ENCODE measurements at places on chromosomes 12 and 14.

DNA sequence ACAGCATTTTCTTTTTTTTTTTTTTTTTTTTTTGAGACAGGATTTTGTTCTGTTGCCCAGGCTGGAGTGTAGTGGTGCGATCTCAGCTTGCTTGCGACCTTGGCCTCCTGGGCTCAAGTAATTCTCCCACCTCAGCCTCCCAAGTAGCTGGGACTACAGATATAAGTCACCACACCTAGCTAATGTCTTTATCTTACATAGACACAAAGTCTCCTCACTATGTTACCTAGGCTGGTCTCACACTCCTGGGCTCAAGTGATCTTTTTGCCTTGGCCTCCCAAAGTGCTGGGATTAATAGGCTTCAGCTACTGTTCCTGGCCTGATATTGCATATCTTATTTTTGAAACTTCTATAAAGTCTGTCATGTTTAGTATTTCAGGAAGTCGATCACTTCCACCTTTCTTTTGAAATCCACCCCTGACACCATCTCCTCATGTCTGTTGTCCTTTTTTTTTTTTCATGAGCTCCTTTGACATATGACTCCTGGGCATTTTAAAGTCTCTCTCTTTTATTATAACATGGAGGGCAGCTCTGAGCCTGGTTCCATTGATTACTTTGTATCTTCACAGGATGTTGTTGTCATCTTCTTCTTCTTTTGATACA, 5.9 kb upstream of the A2ML1 start:
- no peak for DNase-seq

GRCh38 chr12:112843287-112843686, 51.7 kb downstream of the RPH3A start:
- DNase-seq, result no peak

DNA sequence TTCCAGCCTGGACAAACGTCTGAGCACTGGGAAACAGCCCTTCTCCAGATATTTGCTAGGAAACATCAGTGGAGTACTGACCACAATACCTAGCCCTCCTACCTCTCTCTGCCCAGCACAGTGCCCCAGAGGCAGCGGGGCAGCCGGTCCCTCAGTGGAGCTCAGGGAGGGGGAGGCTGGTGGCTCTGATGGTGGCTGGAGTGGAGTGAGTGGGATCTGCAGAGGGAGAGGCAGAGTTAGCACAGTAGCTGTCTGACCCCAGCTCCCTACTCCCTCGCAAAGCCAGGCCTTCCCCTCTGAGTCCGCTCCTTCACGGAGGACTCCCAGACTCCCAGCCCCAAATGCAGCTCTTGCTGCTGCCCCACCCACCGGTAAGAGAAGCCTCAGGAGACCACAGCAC, 30.0 kb downstream of the NCKAP5L start:
- no peak for DNase-seq

DNA sequence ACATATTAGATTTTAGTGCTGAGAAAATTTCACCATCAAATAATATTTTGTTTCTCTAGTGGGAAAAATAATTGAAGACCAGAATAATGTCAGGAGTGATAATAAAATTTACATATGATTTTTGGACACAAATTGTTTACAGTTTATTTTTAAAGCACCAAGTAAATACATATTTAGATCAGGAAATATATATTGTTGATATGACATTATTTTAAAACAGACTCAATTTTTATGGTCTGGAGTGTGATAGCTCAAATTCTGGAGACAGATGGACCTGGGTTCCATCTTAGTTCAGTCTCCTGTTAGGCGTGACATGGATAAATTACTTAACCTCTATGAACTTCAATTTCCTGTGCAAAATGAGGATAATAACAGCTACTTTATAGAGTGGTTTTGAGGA, 135.4 kb downstream of the TPH2 start:
- DNase-seq, result no peak

DNA sequence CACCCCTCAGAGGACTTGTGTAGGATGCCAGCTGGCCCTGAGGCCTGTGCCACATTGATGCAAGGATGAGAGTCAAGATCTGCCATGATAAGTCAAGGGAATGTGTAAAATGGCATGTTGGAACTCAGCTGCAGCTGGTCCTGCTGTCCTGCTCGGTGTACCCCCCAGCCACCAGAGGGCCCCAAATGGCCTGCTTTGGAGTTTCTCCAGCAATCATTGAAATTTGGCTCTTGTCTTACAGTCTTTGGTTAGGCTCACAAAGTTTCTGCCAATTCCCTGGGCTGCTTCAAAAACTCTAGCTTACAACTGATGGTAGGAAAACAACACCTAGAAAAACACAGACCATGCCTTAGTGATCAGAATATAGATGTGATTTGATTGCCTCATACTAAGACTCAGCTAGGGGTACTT, 76.8 kb downstream of the HSD17B6 start:
- peak; percentile 44 for DNase-seq

DNA sequence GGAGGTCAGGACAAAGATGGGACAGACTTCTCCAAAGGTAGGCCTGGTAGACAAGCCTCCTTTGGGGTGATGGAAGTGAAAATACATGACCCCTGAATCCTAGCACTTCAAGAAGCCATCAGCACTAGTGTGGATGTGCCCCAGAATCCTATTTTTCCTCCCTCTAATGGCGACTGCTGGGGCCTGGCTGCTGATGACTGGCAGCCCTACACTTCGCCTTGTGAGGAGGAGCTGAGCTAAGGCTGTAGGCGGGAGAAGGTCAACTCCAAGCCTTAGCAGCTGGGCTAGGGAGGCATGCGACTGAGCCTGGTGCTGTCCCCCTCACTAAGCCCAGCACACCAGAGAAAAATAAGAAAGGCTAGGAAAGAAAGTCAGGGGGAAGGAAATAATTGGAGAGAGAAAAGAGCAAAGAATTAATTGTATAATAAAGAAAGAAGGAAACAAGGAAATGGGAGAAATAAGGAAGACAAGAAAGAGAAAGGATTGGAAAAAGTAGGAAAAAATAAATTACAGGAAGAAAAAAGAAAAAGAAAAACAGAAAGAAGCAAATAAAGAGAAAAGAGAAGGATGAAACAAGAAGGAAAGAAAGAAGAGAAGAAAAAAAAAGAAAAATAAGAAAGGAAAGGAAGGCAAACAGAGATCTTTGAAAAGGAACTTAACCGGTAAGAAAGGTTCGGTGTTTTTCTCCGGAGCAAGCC, 4.7 kb upstream of the HOXC10 start:
- DNase-seq, result no peak

DNA sequence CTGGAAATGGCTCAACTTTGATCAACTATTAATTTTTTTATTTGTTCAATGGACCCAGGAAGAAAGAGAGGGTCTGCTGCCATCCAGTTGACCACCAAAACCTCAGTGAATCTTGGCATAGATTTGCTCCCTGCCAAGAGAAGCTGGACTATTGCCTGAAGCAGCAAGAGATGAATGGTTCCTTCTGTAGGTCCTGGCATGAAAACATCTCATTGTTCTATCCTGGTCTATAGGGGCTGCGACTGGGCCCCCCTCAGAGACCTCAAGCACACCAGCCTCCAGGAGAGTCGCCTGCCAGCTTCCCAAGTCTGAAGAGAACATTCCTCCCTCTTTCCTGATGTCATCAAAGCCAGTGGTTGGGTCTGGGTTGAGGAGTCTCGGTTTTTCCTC, 204.9 kb downstream of the TMX1 start:
- DNase-seq, result no peak

DNA sequence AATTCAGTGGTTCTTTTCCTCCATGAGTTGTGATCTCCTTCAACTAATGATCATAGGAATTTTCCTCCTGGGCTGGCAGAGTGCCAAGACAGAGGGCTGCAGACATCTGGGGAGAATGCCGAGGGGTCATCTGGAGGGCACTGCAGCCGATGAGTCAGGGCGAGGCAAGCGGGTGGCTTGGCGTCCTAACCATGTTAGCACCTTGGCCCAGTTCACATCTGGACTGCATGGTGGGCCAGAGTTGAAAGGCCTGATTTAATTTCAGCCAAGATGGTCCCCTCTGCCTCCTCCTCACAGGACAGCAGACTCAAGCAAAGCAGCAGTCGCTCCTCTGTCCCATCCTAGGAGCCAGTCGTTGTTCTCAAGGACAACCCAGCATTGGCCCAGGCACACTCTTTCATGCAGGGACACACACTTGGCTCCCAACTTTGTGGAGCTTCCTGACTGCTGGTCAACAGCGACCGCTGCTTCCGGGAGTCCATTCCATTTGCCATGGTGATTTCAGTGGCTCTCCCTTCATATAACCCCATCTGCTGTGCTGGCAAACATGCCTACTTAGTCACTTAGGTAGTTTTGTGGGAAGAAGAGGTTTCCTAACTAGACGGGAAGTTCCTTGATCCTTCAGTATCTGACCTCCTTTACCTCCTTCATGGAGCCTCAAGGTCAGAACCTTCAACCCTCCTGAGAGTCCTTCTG, 161.8 kb downstream of the TTC8 start:
- no peak for DNase-seq

DNA sequence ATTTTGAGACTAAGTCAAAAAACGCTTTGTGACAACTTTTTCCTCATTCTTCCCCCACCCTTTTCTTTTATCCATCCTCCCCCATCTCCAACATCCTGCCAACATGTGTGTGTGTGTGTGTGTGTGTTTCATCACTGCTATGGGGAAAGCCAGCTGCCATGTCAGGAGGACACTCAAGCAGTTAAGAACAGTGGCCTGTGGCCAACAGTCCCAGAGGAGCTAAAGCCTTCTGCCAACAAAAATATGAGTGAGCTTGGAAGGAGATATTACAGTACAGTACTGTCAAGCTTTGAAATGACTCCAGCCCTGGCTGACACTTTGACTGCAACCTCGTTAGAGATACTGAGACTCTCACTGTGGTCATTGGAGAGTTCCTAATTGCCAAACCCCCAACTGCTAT, 5.0 kb upstream of the CSRP2 start:
- no peak for DNase-seq

DNA sequence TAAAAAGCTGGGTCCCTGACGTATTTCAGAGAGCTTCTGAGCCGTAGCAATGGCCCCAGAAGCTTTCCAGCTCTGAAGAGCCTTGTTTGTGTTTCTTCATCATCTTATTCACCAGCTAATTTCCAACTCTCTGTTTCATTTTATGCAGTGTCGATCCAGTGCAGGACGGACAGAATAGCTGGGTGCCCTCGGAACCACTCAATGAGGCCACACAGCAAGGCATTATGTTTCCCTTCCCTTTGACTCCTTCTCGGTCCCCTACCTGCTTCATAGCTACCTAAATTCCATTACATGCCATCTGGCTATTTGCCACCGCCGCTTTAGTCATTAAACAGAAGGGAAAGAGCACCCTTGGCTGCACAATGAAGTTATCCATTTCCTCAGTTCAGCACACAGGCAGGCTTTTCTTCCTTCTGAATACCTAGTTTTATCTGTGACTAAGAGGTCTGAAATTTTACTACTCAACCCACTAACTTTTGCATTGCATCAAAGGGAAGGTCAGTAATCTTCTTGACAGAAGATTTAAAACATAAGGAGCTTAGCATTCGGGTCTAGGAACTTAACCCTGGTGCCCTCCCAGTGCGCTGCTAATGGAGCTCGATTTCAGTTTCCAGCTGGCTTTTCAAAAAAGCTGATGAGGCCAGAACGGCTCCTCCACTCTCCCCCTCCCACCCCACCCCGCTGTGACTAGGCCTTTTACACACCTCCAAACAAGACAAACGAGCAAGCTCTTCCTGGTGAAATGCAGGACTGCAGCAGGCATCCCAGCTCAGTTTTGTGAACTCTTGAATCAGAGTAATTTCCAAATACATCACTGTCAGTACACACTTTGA, 176.8 kb downstream of the GXYLT1 start:
- no peak for DNase-seq

DNA sequence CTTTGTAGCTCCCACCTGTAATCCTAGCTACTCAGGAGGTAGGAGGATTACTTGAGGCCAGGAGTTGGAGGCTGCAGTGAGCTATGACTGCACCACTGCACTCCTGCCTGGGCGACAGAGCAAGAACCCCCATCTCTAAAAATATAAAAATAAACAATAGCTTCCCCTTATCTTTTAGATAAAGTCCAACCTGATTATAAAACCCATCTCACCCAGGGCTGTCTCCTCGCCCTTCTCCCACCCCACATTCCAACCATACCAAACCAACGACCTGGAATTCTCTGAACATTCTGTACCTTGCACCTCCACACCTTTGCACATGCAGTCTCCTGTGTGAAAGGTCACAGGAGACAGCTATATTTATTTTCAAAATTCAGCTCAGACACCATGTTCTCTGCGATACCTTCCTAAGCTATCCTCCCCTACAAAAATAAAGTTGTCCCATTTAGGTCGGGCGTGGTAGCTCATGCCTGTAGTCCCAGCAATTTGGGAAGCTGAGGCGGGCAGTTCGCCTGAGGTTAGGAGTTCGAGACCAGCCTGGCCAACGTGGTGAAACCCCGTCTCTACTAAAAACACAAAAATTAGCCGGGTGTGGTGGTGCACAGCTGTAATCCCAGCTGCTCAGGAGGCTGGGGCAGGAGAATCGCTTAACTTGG, 7.7 kb downstream of the SLC7A7 start:
- DNase-seq, result no peak

DNA sequence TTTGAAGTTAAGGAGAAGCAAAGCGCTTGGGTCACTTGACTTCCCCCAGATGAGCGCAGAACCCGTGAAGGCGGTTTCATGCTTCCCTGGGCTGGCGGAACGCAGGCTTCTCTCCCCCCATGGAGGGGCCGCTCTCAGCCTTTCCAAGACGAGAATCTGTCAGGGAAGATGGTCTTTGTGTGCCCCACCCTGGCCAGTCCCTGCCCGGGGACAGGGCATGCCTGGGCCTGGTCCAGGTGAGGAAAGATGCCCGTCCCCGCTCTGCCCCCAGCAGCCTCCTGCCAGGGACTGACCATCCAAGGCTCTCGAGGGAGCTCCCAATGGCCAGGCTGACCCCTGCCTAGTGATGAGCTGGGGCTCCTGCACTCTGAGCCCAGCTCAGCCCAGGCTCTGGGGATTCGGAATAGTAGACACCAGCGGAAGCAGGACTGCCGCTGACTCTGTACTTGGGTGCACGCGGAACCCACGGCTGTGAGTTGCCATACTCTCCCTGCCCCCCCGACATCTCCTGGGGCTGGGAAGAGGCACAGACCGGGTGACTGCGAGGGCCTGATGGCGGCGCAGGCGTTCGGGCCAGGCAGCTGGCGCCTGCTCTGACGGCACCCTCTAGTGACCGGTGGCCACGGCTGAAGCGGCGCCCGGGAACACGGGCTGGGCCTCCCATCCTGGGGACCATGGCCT, 142.2 kb upstream of the FKBP4 start:
- DNase-seq, result no peak

GRCh38 chr14:94449930-94450329, 2.7 kb downstream of the SERPINA11 start:
- DNase-seq, result no peak

DNA sequence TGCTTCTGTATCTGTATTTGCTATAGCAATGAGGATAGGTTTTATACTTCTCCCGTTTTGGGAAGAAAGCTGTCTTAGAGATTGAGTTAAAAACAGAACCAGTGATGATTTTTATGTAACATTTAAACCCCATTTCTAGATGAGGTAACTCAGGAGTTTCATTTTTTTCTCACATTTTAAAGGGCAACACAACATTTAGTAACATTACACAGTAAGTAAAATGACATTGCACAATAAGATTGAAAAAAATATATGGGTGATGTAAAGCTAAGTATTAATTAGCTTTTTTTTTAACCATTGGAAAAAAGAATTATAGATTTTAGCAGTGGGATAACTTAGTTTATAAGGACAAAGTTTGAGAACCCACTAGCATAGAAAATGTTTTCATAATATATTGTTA, 25.2 kb upstream of the SCFD1 start:
- no peak for DNase-seq
